ENCODE measurements at places on chromosomes 12 and 14.

DNA sequence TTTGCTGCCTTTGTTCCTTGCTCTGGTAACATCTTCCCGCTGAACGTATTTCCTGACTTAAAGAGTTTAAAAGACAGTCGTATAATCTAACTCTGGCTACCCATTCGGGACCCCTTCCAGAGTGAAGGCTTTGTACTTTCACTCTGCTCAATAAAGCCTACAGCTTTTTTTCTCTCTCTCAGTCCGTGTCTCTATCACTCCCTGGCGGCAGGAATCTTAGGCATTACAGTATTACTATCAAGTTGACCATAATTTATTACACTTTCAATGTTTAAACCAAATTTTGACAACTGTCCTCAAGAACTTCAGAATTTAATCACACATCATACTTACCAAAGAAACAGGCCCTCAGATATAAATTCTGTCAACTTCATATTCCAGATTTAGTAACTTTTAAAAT is 967.9 kb downstream of the FSCB start:
- no peak for DNase-seq

DNA sequence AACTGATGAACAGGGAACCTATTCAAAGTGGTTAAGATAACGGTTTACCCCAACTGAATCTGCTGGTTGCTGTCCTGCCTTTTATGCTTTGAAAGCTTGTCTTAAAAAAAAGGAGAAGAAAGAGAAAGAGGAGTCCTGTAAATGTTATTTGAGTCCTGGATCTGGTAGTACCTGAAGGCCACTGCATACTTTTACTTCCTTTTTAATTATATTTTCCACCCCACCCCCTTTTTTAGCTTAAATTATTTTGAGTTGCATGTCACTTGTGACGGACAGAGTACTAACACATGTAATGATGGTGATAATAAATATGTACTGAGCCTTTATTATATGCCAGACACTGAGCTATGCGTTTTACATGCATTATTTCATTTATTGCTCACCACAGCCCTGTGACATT is 2.5 kb upstream of the AMIGO2 start:
- no peak for DNase-seq

DNA sequence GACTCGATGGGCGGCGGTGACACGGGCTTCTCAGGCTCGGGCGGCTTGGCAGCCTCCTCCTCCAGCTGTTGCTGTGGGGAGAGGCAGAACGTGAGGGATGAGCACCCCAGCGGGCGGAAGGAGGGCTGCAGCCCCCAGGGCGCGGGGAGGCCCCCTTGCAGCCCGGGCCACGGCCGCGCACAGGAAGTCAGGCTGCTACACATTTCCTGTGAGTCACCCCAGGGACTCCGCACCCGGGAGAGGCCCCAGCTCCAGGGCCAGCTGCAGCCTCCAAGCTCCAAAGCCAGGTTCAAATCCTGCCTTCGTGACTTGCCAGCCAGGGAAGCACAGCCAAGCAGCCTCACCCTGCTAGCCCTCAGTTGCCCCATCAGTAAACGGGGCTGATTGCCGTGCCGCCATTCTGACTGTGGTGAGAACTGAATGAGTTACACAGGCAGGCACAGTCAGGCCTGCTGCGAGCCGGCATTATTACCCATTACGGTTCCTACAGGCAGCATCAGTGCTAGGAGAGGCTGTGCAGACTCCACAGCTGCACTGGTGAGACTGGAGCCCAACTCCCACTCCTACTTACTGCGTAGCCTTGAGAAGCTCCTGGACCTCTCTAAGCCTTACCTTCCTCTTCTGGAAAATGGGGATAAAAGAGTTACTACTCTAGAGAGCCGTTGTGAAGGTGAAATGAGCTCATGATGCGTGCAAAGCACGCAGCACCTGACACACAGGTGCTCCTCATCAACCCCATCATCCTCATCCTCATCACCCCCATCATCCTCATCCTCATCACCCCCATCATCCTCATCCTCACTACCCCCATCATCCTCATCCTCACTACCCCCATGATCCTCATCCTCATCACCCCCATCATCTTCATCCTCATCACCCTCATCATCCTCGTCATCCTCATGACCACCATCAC is 100.9 kb downstream of the NCOR2 start:
- peak; percentile 23 for DNase-seq

GRCh38 chr14:33951183-33951840 is 438 bp upstream of the EGLN3 start:
- DNase-seq = peak; percentile 48

GRCh38 chr12:103928682-103929045 is 1.5 kb upstream of the HSP90B1 start:
- peak; percentile 47 for DNase-seq

DNA sequence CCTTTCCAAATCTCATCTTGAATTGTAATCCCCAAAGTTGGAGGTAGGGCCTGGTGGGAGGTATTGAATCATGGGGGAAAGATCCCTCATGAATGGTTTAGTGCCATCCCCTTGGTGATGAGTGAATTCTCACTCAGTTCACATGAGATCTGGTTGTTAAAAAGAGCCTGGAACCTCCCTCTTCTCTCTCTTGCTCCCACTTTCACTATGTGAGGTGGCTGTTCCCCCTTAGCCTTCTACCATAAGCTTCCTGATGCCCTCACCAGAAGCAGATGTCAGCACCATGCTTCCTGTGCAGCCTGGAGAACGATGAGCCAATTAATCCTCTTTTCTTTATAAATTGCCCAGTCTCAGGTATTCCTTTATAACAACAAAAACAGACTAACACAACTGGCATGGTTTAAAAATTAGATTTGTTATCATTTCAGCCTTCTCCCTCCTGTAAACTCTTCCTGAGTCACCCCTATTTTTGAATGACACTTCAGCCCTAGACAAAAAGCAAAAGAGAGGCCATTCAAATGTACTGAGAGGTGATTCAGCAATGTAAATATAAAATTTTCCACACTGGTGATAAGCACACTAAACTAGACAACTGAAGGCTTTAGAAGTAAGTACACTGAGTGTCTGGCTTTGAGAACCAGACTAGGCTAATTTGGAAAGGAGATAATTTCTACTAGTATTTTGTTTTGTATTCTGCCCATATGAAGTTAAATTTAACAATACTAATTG is 212.1 kb upstream of the ABCD2 start:
- DNase-seq = no peak

DNA sequence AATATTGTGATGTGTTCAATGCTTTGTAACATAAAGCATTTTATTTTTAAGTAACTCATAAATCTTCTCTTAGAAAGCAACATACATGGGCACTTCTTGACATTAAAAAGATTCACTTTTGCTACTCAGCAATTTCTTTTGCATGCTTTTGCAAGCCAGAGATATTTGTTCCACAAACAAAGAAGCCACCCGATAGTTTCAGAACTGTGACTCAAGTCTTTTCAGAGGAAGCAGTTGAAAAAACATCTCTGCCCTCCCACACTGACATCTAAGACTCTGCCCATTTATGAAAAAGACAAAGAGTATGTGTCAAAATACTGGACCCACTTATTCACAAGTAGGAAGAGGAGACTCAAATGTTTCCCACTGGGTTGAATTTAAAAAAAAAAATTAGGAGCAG is 7.5 kb downstream of the APPL2 start:
- no peak for DNase-seq

DNA sequence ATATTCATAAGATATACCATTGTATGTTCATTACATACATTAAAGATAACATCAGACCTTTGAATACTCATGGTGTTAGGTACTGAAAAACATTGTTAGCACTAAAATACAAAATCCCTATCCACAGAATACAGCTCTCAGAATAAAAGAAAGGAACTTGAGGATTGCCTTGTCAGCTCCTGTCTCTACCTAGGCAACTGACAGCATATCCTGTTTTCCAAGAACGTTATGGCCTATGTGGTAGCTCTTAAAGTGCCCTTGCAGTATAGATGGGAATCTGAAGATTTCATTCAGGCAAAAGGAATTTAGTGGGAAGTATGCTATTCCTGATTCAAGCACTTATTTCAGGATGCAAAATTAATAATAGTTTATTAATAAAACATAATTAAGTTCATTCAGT is 1.8 kb upstream of the PPP1R12A start:
- DNase-seq = peak; percentile 26

GRCh38 chr12:121894633-121895032 is 6.0 kb downstream of the PSMD9 start:
- DNase-seq = peak; percentile 57

GRCh38 chr12:104502638-104503037 is 45.9 kb downstream of the CHST11 start:
- peak; percentile 12 for DNase-seq

Measured in erythroblast (primary cell).